Fibroblast of the aortic adventitia (primary cell): ENCODE measurements at places on chromosomes 2 and 18.

DNA sequence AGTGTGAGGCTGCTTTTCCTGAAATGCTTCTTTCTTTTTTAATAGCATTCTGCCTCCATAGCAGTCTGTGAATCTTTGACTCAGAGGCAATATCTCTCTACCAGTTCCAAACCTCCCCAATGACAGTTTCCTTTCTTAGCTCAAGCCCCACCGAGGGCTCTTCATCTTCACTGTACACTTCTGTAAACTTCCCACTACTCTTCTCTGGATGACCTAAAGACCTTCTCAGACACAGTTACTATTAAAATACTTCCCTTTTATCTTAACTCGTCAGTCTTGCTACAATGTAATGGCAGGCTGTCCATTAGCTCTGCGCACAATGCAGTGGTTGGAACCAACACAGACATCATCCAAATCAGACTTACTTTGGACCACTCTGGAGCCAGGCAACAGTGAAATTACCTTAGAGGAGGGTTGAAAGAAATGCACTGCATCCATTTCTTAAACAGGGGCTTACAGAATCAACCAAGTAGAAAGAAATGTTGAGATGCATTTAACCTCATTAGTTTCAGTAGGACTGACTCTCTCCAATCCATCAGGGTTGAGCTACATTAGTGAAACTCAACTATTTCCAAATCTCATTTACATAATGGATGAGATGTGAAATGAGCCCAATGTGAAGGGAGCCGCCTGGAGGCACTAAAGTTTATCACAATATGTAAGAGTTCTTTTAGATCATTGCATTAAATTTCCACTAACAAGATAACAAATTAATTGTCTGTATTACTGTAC is 343.8 kb downstream of the SETBP1 start:
- DNase-seq, result no peak

DNA sequence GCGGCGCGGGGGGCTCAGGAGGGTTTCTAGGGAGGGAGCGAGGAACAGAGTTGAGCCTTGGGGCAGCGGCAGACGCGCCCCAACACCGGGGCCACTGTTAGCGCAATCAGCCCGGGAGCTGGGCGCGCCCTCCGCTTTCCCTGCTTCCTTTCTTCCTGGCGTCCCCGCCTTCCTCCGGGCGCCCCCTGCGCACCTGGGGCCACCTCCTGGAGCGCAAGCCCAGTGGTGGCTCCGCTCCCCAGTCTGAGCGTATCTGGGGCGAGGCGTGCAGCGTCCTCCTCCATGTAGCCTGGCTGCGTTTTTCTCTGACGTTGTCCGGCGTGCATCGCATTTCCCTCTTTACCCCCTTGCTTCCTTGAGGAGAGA is 5.2 kb downstream of the PROC start:
- no peak for DNase-seq

DNA sequence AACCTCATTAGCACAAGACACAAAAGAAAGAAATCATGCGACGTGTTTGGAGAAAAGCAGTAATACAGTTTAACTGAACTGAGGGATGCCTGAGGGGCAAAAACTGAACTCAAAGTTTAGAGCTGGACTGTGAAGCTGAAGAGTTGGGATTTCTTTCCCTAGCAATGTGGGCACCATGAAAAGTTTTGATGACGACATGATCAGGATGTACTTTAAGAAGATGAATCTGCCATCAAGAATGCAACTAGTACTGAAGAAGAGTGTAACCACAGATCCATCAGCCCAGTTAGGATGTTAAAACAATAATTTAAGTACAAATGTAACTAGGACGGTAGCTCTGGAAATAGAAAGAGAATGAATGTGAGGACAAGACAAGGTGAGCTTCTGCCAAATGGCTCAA is 196.2 kb downstream of the VWC2L start:
- DNase-seq, result no peak

- DNase-seq, result peak; percentile 13
Observed at GRCh38 chr2:29013057-29013780, 32.1 kb downstream of the TOGARAM2 start.

GRCh38 chr2:66717218-66717905 is 282.4 kb downstream of the MEIS1 start:
- DNase-seq, result peak; percentile 25

GRCh38 chr2:127050803-127051115 is 56.2 kb downstream of the BIN1 start:
- no peak for DNase-seq

DNA sequence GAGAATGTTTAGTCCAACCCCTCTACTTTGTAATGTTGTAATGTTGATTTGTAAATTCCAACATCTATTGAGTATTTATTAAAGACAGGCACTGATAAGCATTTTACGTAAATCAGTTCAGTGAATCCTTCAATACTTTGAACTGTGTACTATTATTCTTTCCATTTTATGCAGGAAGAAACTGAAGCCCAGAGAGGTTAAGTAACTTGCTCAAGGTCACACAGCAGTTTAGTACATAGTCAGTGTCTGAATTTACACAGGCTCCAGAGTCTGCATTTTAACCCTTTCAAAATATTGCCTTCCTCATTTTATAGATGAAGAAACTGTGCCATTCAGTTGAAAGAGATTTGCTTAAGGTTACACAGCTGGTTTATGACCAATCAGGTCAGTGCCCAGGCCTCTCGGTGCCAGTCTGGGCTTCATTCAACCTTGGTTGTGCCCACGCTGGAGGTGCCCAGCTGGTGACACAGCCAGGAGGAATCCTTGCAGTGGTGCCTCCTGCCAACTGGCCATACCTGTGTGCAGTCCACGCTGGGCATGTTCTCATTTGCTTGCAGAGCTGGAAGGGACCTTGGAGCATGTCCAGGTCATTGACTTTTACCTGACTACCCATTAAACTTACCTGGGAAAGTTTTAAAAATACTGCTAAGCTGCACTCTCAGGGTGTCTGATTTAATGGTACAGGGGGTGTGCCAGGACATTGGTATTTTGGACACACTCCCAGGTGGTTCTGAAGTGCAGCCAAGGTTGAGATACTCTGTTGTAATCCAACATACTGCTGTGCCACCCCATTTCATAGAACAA is 74.3 kb upstream of the CYRIA start:
- DNase-seq, result no peak

DNA sequence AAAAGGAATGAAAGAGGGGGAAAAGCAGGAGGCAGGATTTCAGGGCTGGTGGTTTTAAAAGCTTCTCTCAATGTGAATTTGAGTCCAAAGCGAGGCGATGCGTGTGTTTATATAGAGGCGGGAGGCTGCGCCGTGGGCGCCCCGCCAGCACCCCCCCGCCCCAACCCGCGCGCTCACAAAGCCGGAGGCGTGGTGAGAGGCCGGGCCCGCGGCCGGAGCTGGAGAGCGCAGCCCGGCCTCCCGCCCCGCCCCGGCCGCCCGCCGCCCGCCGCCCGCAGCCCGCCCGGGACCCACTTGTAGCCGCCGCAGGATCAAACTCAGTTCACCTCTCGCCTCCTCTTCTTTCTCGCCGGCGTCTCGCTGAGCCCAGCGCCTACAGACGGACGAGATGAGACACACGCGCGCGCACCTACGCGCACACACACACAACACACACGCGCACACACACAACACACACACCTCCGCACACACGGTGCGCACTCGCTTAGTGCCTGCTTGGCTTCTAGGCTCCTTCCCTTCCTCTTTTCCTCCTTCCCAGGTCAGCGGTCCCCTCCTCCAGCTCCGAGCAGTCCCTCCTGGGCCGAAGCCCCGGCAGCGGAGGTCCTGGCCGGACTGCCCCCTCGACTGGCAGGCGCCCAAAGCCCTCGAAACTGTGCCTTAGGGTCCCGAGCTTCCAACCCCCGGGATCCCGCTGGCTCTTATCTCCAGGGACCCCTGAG is 1.3 kb upstream of the CYP26B1 start:
- peak; percentile 35 for DNase-seq

DNA sequence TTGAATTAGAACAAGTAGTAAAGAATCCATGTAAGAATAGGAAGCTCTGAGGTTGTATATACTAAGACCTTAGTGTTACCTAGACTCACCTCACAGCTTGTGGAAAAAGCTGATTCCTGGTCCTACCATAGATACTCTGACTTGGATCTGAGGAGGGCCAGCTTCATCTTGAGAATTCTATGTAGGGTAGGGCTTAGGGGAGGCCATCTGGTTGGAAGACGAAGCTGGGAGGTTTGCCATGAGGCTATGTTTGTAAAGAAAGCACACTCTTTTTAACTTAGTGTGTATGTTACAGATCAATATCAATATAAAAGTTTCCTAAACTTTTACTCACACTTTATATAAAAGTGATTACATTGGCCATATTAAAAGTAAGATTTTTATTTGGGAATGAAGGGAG is 77.1 kb upstream of the GALNT5 start:
- no peak for DNase-seq

GRCh38 chr18:68299906-68300305 is 415.0 kb downstream of the TMX3 start:
- no peak for DNase-seq

GRCh38 chr2:191500884-191501560 is 176.9 kb upstream of the NABP1 start:
- no peak for DNase-seq

- peak; percentile 28 for DNase-seq
Observed at GRCh38 chr2:179861416-179862067, at the start of gene ZNF385B. Gene ZNF385B (minus strand): TSS chr2:179861612.

DNA sequence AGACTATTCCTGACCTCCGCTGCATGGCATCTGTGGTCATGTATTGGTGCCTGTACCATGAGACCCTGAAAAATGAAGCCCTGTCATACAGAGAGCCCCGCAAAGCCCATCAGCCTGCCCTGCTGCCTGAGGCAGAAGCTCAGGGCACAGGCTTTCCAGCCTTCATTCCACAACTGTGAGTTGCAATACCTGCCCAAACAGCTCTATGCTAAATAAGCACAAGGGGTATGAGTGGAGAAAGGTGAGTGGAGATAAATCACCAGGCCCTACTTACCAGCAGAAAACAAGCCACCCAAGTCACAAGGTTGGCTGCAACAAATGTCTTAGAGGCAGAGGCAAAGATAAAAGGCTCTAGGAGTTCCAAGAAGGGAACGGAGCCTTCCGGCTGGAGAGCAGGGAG is 277.4 kb downstream of the TNS1 start:
- DNase-seq, result no peak

GRCh38 chr2:53438100-53438499 is 329.5 kb upstream of the CHAC2 start:
- DNase-seq, result no peak

GRCh38 chr2:220277445-220277975 is 650.1 kb downstream of the SLC4A3 start:
- DNase-seq, result peak; percentile 98

DNA sequence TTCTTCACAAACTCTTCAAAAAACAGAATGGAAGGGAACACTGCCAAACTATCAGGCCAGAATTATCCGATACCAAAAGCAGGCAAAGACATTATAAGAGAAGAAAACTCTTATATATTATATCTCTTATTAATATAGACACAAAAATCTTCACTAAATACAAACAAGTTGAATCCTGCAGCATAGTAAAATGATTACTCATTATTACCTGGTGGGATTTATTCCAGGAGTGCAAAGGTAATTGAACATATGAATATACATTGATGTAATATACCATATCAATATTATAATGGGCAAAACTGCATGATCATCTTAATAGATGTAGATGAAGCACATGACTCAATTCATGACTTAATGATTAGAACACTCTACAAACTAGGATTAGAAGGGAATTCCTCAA is 25.1 kb downstream of the ABCB11 start:
- no peak for DNase-seq

DNA sequence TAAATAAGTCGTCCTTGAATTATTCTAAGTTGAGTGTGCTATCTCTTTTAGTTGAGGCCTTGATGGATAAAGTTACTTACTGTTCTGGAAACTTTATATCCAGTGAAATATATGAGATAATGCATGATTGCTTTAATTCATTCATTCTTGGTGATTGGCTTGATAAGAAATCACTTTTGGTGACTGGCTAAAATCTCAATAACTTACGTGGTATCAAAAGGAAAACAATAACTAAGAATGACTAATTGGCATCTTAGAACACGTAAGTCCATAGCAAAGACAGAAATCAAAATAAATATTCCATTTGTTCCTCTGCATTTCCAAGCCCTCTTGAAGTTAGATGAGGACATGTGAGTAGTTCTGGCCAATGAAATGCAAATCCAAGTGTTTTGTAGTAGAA is 251.6 kb downstream of the NUP35 start:
- DNase-seq, result peak; percentile 11

GRCh38 chr2:28640908-28641300 is 110.7 kb upstream of the PPP1CB start:
- no peak for DNase-seq

GRCh38 chr2:68362749-68363148 is 2.3 kb upstream of the PLEK start:
- no peak for DNase-seq

DNA sequence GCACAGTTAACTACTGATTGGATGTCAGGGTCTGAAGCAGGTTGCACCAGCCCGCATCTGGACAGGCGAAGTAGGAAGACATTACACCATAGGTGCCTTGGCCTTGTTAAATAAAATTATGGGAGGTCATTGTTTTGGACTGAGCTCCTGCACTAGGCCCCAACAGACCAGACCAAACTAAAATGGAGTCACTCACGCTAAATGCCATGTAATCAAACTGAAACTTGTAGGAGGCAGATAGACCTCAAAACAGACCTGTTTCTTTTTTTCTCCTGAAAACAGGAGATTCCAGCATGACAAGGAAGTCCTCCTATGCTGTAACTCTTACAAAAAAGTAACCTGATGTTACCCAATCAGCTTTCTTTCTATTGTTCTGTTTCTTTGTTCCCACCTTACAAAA is 15.5 kb upstream of the NFU1 start:
- no peak for DNase-seq

DNA sequence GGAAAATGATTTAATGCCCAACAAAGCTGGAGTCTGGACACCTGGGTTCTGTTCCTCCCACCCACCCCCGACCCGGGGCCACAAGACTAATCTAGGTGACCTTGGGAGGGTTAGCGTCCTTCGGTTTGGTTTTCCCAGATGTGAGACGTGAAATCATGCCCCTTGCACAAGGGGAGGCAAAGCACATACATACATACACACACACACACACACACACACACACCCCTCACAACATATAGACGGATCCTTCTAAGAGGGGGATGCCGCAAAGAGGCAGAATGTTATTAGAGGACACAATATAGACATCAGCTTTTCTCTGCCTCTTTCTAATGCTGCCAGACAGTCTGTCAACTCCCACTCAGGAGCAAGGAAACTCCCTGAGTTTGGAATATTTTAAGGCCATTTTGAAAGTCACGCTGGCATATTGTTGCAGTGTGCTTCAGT is 616 bp upstream of the RBMS1 start:
- peak; percentile 40 for DNase-seq

DNA sequence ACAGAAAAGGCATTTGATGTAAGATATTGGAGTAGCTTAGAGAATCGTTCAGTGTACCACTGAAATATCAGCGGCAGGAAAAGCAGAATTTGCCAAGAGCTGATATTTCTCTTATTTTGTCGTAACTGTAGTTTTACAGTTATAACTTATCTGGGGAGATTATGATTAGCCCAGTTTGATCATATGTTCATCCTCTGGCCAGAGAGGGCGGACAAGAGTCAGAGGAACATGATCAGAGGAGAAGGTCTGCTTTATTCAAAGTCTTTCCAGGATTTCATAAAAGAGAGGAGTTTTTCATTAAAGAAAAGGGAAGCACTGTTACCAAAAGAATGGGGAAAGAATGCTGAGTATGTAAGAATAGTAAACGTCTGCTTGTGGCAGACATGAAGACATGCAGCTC is 1655.6 kb downstream of the DPP10 start:
- no peak for DNase-seq

GRCh38 chr2:9406529-9407362 is 16.6 kb downstream of the ITGB1BP1 start:
- DNase-seq, result no peak
